Fibroblast of skin of scalp (primary cell): ENCODE measurements at places on chromosomes 13 and 19.

GRCh38 chr13:31774186-31774750 is 34.9 kb downstream of the RXFP2 start:
- no peak for DNase-seq

- DNase-seq, result no peak
Measured at GRCh38 chr13:85413664-85414063, 385.6 kb downstream of the SLITRK6 start.

GRCh38 chr13:112521073-112521685 is 66.8 kb downstream of the TUBGCP3 start:
- no peak for DNase-seq

GRCh38 chr13:89748716-89749115 is 1598.8 kb upstream of the MIR17HG start:
- no peak for DNase-seq

DNA sequence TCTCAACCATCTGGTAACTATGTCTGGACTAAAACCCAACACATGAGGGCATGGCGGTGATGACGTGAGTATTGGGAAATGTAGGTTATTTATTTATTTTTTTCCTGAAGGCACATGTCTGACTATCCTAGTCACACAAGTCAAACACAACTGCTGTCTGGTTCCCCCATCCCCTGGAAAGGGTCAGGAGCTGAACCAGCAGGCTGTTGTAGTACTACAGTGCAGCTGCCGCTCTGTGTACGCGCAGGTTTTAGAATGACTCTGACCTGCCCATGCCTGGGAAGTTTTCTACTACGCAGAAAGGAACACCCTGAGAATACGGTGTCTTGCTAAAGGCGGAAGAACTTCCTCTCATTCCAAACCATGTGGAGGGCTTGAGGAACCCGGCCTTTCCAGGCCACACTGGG is 1.2 kb downstream of the SLC7A1 start:
- DNase-seq, result peak; percentile 81

DNA sequence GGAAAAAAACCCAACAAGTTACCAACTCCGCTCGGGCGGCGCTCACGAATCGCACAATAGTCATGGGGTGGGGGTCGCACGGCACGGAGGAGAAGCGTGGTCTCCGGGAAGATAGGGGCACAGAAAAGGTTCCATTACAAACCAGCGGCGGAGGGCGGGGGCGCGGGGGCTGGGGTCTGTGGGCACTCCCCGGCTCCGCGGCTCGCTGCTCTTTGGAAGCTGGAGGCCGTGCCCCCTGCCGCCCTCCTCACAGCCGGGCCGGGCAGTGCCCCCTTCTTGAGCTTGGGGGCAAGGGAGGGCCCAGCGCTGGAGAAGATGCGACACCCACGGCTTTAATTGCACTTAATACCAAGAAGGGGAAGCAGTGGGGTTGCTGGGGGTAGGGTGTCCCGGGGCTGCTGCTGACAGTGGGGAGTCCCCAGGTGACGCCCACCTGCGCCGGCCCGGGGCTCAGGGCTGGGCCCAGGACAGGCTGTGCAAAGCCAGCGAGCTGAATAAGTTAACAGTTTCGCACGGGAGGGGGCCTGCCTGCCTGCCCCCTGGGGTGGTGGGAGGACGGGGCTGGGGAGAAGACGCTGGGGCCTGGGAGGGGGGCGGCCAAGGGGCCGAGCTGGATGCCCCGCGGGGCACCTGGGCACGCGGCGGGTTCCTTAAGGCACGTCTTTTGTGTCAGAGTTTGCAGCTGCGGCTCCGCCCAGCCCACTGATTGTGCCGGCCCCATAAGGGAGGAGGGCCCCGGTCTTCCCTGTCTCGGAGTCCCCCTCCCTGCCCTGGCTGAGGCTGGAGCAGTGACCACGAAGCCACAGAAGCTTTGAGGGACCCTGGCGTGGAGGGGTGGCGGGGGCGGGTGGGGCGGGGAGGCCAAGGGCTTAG is 9.8 kb downstream of the DCAF15 start:
- DNase-seq, result no peak

DNA sequence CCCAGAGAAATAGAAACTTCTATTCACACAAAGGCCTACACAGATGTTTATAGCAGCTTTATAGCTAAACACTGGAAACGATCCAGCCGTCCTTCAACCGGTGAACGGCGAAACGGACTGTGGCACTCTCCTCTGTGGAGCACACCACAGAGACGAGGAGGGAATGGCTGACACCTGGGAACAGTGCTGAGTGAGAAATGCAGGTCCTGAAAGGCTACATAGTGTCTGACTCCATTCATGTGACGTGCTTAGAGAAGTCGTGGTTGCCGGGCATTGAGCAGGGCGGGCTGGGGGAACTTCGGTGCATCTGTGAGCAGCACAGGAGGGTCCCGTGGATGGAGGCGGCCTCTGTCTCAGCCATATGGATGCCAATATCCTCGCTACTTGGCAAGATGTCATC is 3.1 kb upstream of the GRK1 start:
- DNase-seq, result no peak
